Occipital lobe (tissue), 3 donors: ENCODE measurements at places on chromosomes 2 and 18.

DNA sequence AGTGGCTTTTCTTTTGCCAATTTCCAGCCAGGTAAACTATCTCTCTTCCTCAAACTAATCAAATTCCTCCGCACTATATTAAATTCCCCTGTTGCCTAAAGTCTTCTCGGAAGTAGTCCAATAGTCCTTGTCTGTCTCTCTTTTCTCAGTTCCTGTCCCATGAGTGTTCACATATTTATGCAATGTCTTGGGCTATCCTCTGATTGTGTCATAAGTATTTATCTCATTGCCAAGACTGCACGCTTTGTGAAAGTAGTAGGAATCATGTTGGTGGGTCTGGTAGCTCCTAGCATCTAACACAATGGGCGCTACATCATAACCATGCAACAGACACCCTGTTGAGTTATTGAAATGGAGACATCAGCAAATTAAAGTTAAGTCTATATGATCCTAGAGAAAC, 59.9 kb upstream of the POU3F3 start:
- DNase-seq: no peak

GRCh38 chr2:28342081-28342967, 50.3 kb upstream of the FOSL2 start:
- DNase-seq: no peak

DNA sequence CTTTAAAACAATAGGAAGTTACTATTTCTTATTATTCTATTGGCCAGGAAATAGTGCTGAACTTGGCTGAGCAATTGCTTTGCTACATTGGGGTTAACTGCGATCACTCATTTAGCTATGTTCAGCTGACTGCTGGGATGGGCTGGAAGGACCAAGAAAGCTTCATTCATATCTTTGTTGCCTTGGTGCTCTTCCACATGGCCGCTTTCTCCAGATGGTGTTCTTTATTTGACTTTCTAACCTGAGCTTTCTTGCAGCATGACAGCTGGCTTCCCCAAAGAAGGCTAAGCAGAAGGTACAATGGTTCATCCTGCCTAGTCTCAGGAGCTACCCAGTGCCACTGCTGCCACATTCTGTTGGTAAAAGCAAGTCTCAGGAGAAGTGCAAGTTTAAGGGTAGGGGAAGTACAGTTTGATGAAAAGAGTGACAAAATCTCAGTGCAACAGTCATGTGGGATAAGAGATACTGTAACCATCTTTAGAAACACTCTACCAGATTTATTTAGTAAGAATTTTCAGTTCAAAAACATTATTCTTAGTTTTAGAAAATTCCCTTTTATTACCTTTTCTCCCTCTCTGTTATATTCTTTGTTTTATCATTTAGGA, 180.6 kb upstream of the RBMS1 start:
- DNase-seq: no peak

DNA sequence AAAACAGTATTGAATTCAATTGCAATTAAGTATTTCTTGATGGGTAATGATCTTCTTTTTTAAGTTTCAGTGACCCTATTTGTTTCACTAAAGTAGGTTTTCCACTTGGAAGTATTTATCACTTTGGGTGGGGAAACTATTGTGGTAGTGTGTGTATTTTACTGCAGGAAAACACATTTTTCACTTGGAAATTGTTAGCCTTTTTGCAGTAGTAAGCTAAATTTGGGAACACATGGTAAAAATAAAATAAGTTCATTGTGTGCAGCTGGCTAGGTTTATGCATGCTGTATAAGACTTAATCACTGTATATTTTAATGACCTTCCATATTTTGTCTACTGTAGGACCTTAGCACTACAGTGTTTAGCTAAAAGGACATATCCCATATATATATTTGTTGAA, 28.5 kb upstream of the RTTN start:
- DNase-seq: no peak

DNA sequence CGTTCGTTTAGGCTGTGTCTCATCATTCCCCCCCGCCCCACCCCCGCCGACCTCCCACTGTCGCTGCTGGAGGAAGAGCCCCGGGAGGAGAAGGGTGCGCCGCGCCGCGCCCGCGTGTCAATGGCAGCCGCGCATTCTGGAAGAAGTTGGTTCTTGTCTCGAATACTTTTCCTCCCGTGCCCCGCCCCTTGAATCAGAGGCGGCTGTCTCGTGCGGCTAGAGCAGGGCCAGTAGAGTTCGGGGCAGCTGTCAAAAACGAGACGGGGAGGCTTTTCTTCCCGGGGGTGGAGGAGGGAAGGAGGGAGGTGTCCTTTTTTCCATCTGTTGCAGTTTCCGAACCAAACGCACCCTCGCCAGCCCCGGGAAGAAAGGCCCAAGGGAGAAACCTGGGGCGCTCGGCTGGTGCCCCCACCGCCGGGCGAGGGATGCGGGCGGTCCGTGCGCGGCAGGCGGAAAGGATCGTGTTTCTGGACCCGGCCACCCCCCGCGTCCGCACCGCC, 410 bp upstream of the TGIF1 start:
- no peak for DNase-seq
